PC-3 (cell line): ENCODE measurements at places on chromosomes 6 and 20.

DNA sequence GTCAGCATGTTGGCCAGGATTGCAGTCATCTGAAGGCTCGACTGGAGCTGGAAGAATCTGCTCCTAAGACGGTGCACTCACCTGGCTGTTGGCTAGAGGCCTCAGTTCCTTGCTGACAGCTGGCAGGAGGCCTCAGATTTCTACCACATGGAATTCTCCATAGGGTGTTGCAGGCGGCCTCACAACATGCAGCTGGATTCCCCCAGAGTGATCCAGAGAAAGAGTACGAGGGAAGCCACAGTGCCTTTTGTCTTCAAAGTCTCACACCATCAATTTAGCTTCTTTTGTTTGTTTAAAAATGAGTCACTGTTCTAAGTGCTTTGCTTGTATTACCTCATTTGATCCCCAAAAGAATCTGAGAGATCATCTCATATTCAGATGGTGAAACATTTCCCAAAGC, 65.5 kb upstream of the FYN start:
- peak; percentile 26 for DNase-seq

- no peak for DNase-seq
Measured at GRCh38 chr6:41696788-41697187, 38.6 kb downstream of the TFEB start.

DNA sequence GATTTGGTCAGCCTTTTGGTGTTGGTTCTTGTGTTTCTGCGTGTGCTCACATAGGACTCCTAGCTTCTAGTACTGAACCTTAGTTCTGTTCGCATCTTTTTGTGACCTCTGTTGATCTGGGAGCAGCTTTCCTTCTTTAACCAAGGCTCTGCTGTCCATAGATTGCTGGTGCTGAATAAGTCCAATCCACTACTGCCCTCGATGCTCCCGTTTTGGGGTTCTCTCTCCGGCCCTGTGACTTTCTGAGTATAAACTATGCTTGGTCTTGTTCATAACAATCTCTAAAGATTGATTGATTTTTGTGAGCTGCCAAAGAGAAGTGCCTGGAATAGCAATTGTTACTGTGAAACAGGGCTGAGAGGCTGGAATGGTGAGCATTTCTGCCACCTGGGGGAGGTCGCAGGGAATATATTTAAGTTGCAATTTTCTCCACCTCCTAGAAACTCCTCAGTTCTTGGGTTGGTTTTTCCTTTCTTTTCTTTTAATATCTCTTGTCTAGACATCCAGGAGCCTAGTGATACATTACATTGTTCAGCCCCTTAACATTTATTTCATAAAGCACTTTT, 422.9 kb upstream of the CHD6 start:
- no peak for DNase-seq

DNA sequence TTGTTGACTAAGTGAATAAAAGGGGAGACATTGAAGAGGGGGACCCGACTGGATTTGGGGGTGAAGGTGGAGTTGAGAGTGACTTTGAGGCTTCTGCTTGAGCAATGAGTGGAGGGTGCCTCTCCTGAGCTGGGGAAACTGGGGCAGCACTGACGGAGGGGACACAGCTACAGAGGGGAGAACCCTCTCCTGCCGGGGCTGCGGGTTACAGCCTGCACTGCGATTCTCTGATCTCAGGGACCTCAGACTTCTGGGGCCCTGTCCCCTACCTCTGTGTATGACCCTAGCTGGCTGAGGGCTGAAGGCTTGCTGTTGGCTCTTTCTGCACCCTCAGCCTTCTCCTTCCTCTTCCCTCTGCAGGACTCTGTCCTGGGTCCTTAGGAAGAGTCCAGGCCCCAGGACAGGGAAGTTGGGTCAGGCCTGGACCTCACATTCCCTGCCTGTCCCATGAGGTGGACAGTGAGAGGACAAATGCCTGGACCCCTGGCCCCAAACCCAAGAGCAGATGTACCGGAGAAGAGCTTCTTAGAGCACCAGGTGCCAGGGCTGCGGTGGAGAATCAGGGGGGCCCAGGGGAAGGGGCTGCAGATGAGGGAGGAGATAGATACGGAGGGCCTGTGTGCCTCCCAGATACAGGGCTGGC, 13.7 kb upstream of the FAM110A start:
- no peak for DNase-seq

DNA sequence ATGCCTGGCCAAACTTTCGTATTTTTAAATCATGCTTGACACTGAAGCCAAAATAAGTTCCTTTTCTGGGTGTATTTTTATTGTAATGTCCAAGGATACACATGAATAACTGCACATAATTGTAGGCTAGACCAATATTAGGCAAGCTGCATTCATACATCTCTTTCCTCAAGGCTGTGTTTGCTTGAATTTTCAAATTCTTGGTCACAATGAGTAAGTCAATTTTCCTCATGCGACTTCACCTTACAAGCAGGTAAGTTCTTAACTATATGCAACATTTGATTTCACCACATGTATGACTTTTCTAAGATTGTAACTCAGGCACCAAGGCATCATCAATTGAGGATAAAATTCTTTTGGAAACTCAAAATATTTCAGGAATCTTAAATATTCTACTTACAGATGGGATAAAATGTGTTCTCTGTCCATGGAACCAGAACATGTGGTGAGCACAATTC, 112.4 kb upstream of the ZNF217 start:
- DNase-seq = peak; percentile 28
